Psoas muscle (tissue), 8 donors: ENCODE measurements at places on chromosomes 5 and 9. TPM values are rescaled to one million over a fixed set of nuclear protein-coding genes. Genes with fewer than 3 reads are reported as not detected.

Gene GADD45G
- 2.4 TPM for total RNA-seq

Gene C5orf58
- total RNA-seq, result not detected

- peaks cover 95% of the 10 kb centered on the region for H3K36me3 ChIP-seq
- H3K4me3 ChIP-seq, result no peak overlapping the region
- DNase-seq, result no peak
- H3K27me3 ChIP-seq, result no peaks in the 10 kb centered on the region
These were observed 42.6 kb downstream of the LARP1 start for GRCh38 chr5:154797762-154798161.

DNA sequence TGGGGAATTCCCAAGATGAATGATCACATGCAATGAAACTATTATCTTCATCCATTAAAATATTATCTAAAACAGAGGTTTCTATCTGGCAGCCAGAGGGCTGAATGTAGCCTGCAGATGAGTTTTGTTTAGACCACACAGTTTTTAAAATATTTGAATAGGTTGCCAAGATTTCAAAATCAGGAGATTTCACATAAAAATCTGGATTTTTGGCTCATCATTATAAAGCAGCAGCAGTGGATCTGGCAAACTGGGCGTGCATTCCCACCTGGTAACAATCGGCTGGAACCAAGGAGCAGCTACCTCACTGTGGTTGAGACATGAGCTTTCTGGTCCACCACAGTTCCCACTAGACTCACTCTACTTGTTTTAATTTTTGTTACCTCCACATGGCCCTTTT is 155.1 kb downstream of the BNC2 start:
- peaks cover 18% of the 10 kb centered on the region for H3K4me1 ChIP-seq
- no peaks in the 10 kb centered on the region for H3K27me3 ChIP-seq
- no peak overlapping the region for H3K4me3 ChIP-seq

DNA sequence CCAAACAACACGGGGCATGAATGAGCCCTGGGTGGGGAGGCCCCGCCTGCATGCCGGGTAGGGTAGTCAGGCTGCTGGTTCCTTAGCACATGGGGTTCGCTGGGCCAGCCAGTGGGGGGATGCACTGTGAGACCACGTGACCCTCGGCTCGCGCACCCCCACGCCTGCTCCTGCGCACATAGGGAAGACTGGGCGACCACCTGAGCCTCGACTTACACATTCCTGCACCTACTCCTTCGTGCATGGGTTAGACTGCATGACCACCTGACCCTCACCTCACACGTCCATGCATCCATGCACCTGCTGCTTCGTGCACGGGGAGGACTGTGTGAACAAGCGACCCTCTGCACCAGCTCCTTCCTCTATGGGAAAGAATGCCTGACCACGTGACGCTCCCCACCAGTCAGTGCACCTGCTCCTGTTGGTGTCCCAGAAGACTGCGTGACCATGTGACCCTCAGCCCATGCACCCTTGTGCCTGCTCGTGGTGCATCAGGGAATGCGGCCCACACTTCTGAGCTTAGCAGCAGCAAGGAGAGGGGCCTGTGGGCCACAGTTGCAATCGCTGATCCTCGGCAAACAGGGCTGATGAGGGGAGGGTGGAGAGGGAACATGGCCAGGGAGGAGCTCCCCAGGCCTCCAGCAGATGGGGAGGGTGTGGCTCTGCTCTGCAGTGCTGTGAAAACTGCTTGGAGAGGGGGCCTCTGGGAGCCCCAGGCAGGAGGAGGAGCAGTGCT is 18.1 kb downstream of the LPCAT1 start:
- peaks cover 3% of the 10 kb centered on the region for H3K4me1 ChIP-seq
- H3K27me3 ChIP-seq, result no peaks in the 10 kb centered on the region
- no peaks in the 10 kb centered on the region for H3K36me3 ChIP-seq
- H3K4me3 ChIP-seq, result no peak overlapping the region
- peak; percentile 12 for DNase-seq
- H3K27ac ChIP-seq, result no peak overlapping the region

- no peaks in the 10 kb centered on the region for H3K36me3 ChIP-seq
- peak within 1 kb of the TSS; percentile 49 for H3K27ac ChIP-seq
- peak; percentile 86 for DNase-seq
- H3K4me3 ChIP-seq, result peak within 1 kb of the TSS; percentile 78
- peaks cover 14% of the 10 kb centered on the region for H3K27me3 ChIP-seq
These were observed at the start of gene DPYSL3 for GRCh38 chr5:147509710-147510651. DPYSL3 (minus strand) TSS chr5:147510068; CDS start chr5:147509858, 210 bp downstream.

DNA sequence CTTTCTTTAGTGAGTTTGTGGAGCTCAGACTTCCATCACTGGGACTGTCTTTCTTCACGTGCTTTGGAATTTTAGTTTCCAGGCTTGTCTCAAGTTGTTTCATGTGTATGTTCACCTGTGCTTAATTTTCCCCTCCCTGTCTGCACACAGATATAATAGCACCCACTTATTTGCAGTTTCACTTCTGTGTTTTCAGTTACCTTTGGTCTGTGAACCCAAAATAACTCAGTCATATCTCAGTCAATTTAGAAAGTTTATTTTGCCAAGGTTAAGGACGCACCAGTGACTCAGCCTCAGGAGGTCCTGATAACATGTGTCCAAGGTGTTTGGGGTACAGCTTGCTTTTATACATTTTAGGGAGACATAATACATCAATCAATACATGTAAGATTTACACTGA is 330.4 kb downstream of the ICE1 start:
- no peaks in the 10 kb centered on the region for H3K27me3 ChIP-seq
- no peaks in the 10 kb centered on the region for H3K4me1 ChIP-seq

- no peak for DNase-seq
- no peak overlapping the region for H3K4me3 ChIP-seq
- H3K27me3 ChIP-seq, result no peaks in the 10 kb centered on the region
These were observed 105.0 kb downstream of the GALNT10 start for GRCh38 chr5:154295551-154295950.

DNA sequence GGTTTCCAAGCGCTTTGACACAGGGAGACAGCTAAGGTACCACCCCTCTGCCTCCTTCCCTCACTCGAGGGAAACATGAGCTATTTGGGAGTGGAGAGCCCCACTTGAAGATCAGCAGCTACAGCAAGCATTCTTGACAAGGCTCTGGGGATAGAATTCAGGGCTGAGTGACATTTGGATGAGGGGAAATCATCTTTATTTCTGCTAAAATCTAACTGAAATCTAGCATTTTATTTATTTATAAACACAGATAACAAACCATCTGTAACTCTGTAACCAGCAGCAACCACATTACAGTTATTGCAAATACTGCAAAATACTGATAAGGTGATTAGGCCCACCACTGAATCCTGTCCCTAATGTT is 22.4 kb downstream of the RNF130 start:
- H3K4me3 ChIP-seq, result no peak overlapping the region
- H3K36me3 ChIP-seq, result no peaks in the 10 kb centered on the region
- no peaks in the 10 kb centered on the region for H3K27me3 ChIP-seq
- peak overlapping the region; percentile 42 for H3K27ac ChIP-seq

- no peaks in the 10 kb centered on the region for H3K4me1 ChIP-seq
- H3K4me3 ChIP-seq, result no peak overlapping the region
- H3K27ac ChIP-seq, result no peak overlapping the region
- H3K27me3 ChIP-seq, result no peaks in the 10 kb centered on the region
- H3K36me3 ChIP-seq, result no peaks in the 10 kb centered on the region
- DNase-seq, result no peak
These were observed 54.7 kb upstream of the PRLR start for GRCh38 chr5:35285011-35285410.

Gene S1PR3
- total RNA-seq, result 5.2 TPM

DNA sequence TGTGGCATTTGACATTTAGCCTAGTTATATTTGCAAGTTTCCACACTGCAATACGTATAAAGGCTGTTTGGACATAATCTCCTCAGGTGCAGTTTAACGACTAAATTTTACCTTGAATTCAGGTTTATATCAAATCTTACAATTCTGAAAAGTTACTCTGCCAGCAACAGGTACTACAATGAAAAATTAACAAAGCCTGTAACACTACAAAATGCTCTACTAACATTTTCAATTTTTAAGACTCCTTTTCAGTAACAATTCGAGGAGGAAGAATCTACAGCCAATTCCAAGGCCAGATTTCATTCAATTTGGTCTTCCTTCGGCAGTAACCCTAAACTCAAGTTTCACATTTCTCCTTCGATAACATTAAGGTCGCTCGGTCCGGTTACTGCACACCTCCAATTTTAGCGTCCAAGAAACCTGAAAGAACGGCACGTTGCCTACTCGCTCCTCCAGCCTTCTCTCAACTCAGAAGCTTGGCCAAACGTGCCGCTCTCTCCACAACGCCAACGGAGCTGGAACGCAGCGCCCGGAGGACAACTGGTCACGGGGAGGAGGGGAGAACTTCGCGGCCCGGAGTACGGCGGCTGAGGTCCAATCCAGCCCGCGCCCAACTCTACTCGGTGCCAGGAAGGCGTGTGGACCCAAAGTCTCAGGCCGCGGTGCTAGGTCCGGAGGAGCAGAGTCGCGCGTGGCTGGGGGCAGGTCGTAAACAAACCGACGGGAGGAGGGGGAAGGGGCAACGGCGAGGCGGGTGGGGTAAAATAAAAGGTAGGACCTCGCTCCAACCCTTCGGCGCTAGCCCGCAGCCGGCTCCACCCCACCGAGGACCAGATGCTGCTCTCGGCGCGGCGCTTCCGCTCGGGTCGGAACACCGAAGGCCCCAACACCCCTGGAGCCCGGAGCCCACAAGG is 681 bp downstream of the FNIP1 start:
- H3K4me3 ChIP-seq, result peak overlapping the region; percentile 93
- peak overlapping the region; percentile 100 for H3K27ac ChIP-seq
- peaks cover 54% of the 10 kb centered on the region for H3K4me1 ChIP-seq

DNA sequence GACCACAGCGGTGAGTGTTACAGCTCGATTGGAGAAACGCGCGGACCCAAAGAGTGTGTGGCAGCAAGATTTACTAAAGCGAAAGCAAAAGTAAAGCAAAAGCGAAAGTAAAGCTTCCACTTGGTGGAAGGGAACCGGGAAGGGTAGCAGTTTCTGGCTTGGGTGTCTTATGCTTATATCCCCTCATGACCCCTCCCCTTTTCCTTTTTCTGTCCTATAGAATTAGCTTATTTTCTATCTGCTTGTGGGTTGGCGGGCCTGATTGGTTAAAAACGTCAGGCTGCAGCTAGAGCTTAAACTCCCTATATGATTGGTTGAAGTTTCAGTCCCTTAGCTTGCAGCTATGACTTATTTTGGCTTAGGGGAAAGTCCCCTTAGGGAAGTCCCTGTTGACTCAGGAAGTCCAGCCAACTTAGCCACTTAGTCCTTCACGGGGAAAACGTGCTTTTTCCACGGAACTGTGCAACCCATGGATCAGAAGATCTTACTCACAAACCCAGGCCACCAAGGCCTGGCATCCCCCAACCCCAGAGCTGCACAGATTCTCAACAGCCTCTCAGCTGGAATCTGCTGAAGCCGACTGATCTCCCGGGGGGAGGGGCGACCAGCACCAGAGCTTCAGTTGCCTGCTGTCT is 114.2 kb upstream of the ADAMTS16 start:
- H3K4me1 ChIP-seq, result no peaks in the 10 kb centered on the region
- H3K4me3 ChIP-seq, result peak overlapping the region; percentile 12
- H3K27me3 ChIP-seq, result peaks cover 4% of the 10 kb centered on the region
- DNase-seq, result no peak
- no peak overlapping the region for H3K27ac ChIP-seq

DNA sequence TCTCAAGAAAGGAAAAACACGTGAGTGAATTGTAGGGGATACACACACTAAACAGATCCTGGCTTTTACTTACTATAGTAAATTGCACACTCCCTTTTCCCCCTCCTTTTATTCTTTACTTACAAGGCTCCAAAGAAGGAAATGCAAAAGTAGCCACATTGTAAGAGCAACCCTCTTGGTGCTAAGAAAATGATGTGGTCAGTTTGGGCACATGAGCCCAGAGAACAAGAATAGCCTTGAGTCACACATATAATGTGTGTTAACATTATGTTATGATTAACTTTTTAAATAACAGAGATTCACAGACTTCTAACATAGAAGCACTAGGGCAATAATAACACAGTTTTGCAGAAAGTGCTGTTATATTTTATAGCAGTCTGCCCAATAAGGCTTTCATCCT is 48.5 kb downstream of the PCSK5 start:
- no peak overlapping the region for H3K27ac ChIP-seq
- H3K27me3 ChIP-seq, result no peaks in the 10 kb centered on the region
- no peak for DNase-seq
- H3K36me3 ChIP-seq, result no peaks in the 10 kb centered on the region
- H3K4me3 ChIP-seq, result no peak overlapping the region

Gene MINAR2
- total RNA-seq, result not detected

- no peaks in the 10 kb centered on the region for H3K27me3 ChIP-seq
- H3K27ac ChIP-seq, result no peak overlapping the region
- H3K36me3 ChIP-seq, result no peaks in the 10 kb centered on the region
These were observed 29.0 kb downstream of the C9orf50 start for GRCh38 chr9:129591916-129592315.

- no peak for DNase-seq
- no peaks in the 10 kb centered on the region for H3K4me1 ChIP-seq
- no peaks in the 10 kb centered on the region for H3K36me3 ChIP-seq
These were observed 49.0 kb upstream of the TNPO1 start for GRCh38 chr5:72767289-72768010.

DNA sequence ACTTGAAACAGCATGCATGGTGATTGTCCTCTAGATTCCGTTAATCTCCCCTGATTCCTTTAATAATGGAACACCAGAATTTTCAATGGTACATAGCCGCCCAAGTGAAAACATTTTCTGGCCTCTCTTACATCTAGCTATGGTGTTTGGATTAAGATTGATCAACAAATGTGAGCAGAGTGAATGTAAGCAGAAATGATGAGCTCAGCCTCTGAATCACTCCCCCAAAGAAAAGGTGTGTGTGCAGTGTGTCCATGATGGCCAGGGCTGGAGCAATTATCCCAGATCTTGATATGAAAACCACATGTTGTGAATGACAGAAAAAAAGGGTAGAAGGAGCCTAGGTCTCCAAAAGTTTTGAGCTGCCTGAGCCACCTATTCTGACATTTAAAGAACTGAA is 55.3 kb downstream of the OR2K2 start:
- H3K4me1 ChIP-seq, result no peaks in the 10 kb centered on the region
- no peak overlapping the region for H3K27ac ChIP-seq
- no peak overlapping the region for H3K4me3 ChIP-seq
- no peaks in the 10 kb centered on the region for H3K27me3 ChIP-seq
- DNase-seq, result no peak

Gene MCTP1
- total RNA-seq, result 4.5 TPM

GRCh38 chr9:98778711-98779530 is 17.4 kb downstream of the ANKS6 start:
- H3K36me3 ChIP-seq, result peaks cover 61% of the 10 kb centered on the region
- no peak for DNase-seq
- no peak overlapping the region for H3K27ac ChIP-seq
- H3K27me3 ChIP-seq, result no peaks in the 10 kb centered on the region

DNA sequence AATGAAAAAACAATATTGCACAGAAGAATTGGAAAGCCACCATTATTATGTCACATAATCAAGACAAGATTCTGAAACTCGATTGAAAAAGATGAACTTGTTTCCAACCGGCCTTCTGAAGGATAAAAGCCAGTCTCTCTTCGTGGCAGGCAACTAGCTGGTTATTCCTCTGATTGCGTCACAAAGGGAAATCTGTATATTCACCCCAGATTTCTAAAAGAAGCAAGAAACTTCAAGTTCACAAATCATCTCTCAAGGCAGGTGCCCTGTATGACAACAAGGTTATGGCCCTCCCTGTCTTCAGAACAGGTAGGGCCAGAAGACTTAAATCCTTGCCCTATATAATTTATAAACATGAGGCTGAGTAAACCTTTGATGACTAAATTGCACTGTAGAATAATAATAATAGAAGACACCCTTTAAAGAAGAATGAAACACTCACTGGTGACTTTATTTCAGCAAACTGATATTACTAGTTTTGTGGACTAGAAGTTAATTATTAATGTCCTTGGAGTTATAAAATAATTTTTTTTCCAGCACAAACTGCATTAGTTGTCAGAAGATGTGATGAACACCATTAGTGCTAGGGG is 2.9 kb upstream of the KLF4 start:
- no peak overlapping the region for H3K27ac ChIP-seq
- peaks cover 11% of the 10 kb centered on the region for H3K4me1 ChIP-seq
- no peaks in the 10 kb centered on the region for H3K27me3 ChIP-seq
- H3K36me3 ChIP-seq, result peaks cover 6% of the 10 kb centered on the region
- DNase-seq, result no peak
- H3K4me3 ChIP-seq, result no peak overlapping the region
